ENCODE measurements at places on chromosomes 11 and 22.

- DNase-seq, result no peak
Observed at GRCh38 chr11:60703374-60703773, 4.0 kb downstream of the MS4A8 start.

- DNase-seq, result no peak
Observed at GRCh38 chr11:76314741-76315090, 66.2 kb downstream of the THAP12 start.

DNA sequence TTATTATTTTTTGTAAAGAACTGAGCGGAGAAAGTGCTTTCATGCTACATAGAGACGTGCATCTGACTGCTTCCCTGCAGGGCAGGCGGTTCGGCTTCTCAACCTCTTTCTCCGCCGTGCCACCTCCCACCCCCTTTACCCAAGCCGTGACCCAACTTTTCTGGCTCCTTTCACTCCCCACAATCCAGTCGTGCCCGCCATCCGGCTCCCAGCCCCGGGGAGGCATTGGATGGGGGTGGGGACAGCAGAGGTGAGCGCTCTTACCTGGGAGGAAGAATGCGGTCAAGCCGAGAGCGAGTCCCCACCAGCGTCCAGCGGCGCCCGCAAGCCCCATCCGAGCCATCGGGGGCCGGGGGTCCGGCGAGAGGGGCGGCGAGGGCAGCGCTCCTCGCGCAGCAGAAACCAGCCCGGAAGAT, 781 bp downstream of the NECTIN1 start:
- DNase-seq, result no peak

GRCh38 chr22:45845076-45845487, 131.9 kb downstream of the WNT7B start:
- DNase-seq, result no peak

DNA sequence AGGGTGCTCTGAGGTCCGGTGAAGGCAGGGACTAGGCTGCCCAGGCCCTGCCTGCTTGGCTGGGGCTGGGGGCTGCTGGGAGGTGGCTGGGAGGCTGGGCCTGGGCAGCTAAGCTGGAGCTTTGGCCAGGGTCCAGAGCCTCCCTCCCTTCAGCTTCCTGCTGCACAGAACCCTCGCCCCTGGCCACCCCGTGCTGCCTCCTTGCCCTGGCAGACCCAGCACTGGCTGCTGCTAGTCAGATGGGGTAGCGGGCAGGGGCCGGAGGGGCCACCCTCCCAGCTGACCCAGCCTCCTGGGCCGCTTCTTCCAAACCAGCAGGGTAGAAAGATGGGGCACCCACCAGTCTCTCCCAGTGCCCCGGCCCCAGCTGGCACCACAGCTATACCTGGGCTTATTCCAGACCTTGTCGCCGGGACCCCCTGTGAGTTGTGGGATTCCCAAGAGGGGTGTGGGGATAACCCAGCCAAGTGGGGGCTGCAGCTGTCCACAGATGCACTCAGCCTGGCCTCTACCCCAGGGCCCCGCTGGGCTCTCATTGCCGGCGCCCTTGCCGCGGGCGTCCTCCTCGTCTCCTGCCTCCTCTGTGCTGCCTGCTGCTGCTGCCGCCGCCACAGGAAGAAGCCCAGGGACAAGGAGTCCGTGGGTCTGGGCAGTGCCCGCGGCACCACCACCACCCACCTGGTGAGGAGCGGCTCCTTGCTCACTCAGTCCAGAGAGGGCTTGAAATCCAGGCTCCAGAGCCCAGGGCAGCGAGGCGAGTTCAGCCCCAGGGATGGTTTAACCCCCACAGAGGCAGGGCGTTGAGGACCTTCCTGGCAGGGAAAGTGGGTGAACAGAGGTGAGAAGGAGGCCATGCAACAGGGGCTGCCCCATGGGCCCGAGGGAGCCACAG, at the start of gene SYT8:
TSS of gene SYT8 (plus strand) at position 212 of the 892 bp plus-strand sequence. CDS start at position 328, 116 bp downstream.
- DNase-seq, result no peak

GRCh38 chr11:121159741-121160140, 58.7 kb downstream of the TECTA start:
- DNase-seq, result no peak

DNA sequence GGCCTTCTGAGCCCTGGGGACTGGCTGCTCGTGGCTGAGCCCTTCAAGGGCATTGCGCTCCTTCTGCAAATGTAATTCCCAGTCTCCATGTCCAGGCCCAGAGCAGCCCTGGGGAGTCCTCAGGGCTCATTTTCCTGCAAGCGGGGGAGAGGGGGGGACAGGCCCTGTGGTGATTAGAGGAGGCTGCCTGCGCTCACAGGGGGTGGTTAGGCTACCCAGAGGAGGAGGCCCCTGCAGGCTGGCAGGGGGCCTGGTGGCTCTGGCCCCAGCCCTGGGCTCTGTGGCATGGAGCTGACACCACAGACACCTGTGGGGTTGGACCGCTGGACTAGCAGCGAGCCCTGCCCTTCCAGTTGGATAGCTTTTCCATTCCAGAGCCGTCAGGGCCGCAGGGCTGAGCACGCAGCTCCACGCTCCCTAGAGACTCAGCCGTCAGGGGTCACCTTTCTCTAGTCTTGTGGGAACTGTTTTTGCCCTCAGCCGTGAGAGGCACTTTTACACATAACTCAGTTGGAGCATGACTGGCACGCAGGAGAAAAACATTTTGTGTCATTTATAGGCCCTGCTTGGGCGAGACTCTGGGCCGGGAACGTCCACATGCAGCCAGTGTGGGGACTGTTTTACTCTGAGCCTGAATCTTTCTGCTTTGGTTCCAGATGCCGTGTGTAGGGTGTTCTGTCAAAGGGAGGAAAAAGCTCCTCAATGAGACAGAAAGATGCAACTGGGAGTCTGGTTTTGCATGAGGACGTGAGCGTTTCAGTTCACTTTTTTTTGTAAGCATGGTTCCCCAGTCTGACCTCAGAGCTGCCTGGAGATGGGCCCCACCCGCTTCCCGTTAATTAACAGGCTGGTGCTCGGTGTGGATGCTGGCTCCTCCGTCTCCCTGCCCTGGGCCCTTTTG, 58.1 kb downstream of the LRP5 start:
- no peak for DNase-seq

GRCh38 chr22:48737461-48738203, 1090.0 kb downstream of the BRD1 start:
- no peak for DNase-seq

DNA sequence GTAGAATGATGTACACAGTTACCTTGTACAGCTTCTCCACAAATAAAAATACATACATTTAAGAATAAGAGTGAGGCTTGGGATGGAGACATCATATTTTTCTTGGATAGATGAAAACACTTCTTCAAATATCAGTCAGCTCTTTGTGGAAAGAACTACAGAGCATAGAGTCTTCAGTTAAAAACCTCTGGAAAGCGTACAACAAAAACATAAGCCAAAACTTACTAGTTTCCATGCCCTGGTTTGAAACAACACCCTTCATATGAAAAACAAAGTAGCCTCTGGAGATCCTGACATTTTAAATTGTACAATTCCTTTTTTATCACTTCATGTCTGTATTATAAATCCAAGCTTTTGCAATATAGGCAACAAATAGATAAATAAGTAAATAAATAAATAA, 7.0 kb upstream of the CEP126 start:
- DNase-seq, result no peak
